Upper lobe of left lung (tissue), 6 donors: ENCODE measurements at places on chromosomes 5 and 9. TPM values are rescaled to one million over a fixed set of nuclear protein-coding genes. Genes with fewer than 3 reads are reported as not detected.

DNA sequence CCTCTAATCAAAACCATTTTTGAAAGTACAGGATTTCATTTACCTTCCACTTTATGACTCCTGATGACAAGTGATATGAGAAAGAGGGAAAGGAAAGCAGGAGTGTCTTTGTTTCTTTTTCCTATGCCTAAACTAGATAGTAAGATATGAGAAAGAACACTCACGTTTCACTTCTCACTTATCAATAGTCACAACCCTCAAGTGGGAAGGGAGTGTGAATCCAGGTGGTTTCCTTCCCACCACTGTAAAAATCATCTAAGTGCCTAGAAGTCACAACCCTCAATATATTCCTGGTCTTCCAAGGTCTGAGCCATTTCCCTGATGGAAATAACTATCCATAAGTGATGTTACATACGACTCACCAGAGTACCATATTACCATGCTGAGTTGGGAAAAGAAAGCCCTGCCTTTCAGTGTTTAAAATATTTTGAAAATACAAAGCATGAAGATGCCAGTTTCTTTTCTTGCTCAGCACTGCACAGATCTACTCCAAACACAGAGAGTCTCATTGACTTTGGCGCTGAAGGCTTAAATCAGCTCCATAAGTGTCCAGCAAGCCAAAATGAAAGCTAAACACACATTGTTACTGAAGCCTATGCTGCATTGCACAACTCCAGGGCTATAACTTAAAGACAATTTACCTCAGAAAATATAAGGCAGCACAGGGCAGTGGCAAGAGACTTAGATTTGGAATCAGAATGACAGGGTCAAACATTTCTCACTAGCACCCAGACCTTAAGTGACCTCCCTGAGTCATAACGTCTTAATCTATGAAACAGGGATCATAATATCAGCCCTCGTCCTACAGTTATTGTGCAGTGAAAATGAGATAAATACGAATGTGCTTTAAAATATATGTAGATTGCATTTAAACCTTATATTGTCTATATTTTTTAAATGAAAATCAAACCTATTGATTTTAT, 301.2 kb downstream of the KIAA0825 start:
- DNase-seq: no peak

DNA sequence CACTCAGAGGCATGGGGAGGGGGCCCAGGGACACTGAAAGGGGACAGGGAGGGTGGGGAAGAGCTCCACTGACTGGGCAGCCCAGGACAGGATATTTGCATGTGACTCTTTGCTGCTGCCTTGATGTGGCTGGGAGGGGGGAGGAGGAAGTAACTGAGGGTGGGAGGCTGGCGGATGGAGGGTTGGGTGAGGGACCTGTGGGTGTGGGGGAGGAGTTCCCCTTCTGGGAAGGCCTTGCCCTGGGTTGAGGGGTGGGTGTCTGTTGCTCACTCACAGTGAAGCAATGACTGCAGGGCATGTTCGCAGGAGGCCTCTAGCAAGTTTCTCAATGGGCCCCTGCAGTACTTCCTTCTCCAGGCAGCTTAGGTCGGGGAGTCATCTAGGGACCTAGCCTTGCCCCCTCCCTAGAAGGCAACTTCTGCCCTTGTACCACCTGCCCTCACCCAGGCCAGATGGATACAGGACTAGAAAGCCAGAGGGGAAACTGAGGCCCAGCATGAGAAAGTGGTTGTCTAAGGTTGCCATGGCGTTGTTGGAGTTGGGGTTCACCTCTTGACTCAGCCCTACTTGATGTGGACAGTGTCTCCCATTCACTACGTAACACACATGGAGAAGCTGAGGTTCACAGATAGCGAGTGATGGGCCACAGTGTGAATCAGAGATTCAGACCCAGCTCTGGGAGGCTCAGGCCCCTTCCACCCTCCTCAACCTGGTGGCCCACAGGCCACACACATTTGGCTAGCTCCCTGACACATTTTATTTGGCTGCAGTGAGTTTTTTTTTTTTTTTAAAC, 3.0 kb downstream of the GRK6 start:
- peak; percentile 88 for DNase-seq

- no peak for DNase-seq
Measured at GRCh38 chr9:134361426-134361825, 35.2 kb downstream of the RXRA start.

DNA sequence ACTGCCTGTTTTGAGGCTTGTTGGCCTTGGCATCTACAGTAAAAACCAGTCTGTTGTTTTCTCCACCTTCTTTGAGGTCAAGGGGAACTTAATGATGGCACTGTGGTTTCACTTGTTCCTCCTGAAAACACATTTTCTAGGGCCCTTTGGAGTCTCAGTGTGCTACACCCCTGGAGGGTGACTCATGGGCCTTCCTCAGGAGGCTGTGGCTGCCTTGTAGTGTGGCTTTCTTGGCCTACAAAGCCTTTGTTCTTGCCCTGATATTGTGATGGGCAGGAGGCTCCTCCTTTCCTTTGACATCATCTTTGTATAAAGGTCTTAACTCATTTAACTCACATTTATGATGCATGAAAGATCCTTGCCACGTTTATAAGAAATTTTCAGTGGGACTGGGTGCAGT, 56.3 kb upstream of the GPBP1 start:
- DNase-seq: no peak

- DNase-seq: no peak
Measured at GRCh38 chr5:67045816-67046740, 150.5 kb downstream of the CD180 start.

Gene CCNJL
- total RNA-seq: 20.4 TPM

DNA sequence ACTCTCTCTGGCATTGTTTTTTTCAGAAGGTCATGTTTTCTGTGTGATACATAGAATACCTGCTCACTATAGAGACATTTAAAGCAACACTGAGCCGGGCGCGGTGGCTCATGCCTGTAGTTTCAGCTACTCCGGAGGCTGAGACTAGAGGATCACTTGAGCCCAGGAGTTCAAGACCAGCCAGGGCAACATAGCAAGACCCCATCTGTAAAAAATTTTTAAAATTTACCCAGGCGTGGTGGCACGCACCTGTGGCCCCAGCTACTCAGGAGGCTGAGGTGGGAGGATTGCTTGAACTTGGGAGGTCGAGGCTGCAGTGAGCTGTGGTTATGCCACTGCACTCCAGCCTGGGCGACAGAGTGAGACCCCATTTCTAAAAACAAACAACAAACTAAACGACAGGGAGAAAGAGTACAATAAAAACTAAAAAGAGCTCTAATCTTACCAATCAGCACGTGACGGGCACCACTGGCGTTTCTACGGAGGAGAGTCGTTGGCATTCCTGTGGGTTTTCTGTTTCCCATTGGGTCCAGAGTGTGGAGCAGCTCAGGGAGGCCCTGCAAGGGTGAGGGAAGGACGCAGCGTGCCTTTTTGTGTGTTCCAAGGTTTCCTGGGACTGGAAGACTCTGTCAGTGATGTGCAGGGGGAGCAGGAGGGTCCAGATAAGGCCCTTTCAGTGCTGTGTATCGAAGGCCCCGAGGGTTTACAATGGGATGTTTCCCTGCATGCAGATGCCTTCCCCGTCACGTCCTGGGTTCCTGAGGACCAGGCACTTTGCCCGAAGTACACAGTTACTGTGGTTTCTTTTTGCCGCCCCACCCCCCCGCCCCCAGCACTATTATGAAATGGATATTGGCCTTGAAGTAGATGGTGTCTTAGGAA, 7.2 kb upstream of the RNU6ATAC start:
- peak; percentile 64 for DNase-seq
